ENCODE measurements at places on chromosomes 2 and 18.

DNA sequence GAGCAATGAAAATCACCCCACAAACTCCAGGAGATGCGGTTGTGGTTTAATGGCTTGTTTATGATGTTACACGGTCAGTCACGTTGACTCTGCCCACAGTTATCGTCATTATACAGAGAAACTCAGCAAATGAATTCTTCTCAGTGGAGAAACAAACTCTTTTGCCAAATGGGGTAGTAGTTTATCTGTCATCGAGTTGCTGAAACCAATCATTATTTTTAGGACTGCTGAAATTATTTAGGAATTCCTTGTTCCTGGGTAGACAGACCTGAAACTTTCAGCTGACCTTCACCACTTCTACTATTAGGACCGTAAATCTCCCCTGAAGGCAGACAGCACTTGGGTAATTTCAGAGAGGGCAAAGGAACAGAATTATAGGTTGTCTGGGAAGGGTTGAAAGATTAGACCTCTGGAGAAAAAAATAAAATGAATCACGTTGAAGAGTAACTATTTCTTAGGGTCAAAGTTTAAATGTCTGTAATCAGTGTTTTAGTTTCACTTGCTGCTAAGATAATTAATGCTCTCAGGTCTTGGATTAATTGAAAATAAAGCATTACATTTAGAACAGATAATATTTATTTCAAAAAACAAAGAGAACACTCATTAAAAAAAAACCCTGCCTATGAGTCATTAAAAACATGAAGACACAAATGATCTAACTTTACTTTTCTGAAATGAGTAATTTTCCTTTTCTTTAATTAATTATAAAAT is 52.1 kb upstream of the LYPD6 start:
- no peak for DNase-seq

DNA sequence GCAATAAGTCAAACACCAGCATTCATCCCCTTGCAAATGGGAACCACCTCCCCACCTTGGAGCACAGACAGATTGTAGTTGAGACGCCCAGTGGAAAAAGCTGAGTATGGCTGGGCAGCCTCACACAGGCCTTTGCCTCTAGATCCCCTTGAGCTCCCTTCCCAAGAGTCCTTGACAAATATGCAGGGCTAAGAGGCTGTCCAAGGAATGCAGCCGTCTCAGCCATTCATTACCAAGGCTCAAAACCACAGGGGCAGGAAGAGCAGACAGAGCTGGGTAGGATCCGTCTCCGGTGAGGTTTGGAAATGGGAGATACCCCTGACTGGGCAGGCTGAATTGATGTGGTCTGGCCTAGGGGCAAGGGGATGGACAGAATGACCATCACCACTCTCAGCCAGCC is 557.1 kb downstream of the TNS1 start:
- DNase-seq: no peak

DNA sequence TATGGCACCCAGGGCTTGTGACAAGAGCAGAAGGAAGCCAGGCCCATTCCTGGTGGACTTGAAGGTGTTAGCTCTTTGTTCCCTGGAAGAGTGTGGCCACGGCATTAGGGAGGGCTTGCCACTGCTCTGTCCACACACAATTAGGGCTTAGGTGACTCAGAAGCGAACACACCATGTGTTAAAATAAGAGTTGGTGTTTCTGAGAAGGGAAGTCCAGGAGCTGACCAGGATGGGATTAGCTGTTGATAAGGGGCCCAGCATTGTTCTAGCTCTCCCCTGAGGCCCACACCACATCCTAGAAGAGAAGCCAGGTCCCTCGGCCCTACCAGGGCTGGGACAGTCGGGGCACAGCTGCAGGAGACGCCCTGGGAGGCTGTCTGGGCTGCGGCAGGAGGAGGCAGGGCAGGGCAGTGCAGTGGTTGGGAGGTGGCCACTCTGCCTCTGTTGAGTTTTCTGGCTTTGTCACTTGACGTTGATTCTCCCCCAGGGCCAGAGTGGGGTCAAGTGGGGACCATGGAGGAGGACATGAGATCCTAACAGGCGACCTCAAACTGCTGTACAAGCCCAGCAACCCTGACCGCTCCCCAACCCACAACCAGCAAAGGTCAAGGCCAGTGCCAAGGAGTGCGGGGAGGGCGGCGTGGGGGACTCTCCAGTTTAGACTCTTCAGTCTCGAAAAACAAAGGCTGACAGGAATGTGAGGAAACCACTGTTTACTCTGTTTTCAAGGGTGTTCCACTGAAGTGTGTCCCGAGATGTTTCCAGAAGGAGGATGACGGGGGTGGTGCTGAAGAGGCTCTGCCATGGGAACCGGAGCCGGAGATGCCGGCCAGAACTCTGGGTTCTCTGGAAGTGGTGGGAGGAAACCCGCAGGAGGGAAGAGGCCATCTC is 16.8 kb downstream of the GNLY start:
- no peak for DNase-seq

GRCh38 chr2:200968162-200968561 is 4.7 kb upstream of the ORC2 start:
- no peak for DNase-seq

DNA sequence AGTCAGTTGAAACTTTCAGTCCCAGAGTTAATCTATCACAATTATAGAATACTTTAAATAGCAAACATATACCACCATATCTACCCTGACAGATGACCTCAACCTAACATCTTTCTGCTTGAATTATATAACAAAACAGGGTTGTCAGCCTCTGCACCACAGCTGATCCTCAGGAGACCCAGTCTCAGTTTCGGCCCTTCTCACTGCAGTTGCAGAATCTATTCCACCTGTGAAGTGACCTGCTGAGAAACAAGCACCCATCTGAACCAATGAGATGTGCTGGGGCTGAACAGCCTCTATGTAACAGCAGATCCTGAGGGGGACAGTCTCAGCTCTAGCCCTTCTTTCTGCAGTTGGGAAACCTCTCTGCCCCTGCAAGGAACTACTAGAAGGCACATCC is 567.6 kb downstream of the KCNJ3 start:
- no peak for DNase-seq

- no peak for DNase-seq
These were observed 97.3 kb downstream of the HS1BP3 start for GRCh38 chr2:20553580-20553979.

- no peak for DNase-seq
These were observed 47.5 kb downstream of the ADCY3 start for GRCh38 chr2:24872344-24873115.

- DNase-seq: no peak
These were observed 20.2 kb upstream of the NOSTRIN start for GRCh38 chr2:168782271-168782670.

DNA sequence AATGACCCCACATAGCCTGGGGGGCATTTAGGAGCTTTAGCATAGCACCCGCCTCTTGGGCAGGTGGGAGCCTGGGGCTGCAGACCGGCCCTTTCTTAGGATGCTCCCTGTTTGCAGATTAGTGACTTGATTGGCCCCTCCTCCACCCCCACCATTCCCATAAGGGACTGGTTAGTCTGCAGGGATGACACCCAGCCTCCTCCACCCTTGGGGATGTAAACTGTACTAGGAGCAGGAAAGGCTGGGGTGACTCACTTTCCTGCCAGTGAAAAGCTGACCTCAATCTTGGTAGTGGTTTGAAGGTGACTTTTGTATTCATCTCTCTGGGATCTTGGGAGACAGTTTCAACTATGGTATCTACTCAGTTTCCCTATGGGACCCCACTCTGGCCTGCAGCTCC is 24.2 kb downstream of the CTIF start:
- no peak for DNase-seq

DNA sequence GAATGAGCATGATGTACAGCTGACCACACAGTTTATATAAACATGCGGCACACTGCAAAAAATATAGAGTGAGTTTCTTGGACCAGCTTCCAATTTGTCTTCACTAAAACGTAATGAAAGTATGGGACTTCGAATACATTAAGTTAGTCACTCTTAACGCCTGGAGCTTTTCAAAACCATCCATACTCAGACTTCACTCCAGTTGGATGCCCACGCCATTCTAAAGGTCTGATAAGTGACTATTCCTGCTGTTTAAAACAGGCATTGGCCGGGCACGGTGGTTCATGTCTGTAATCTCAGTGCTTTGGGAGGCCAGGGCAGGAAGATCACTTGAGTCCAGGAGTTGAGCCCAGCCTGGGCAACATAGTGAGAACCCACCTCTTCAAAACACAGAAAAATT is 84.6 kb downstream of the MYL12B start:
- no peak for DNase-seq

GRCh38 chr2:213848631-213849030 is 562.2 kb upstream of the VWC2L start:
- no peak for DNase-seq

- DNase-seq: no peak
These were observed 197.4 kb downstream of the SNTG2 start for GRCh38 chr2:1147873-1148612.

Data from NCI-H1048 (cell line).